ENCODE measurements at places on chromosomes 16 and 17.

DNA sequence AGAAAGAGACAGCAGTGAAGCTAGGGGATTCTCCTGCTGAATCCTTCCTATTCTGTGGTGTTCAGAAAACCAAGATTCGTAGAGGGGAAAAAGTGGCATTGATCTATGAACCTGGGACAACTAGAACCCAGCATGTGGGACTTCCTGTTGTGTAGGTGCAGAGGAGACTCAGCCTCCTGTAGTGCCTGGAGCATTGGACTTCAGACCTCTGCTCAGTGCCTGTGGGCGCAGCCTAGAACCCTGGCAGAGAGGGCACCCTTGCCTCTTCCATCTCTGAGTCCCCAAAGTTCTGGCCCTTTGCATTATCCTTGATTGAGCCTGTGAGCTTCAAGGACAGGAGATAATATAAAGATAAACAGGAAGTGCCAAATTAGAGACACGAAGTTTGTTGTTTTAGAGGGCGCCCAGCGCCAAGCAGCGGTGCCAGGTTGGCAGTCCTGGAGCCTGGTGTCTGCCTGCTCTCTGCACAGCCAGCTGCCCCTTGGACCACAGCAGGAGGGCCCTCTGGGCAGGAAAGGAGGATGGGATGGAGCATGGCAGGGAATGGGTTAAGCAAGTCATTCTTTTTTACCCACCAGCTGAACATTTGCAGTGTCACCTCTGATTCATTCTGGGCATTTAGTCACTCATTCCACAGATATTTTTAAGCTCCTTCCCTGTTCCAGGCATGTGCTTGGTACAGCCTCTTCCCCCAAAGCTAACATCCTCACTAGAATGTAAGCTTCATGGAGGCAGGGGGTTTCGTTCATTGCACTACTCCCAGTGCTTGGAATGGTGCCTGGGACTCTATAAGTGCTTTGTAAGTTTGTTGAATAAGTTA is 11.9 kb upstream of the SP6 start:
- peak; percentile 51 for DNase-seq

DNA sequence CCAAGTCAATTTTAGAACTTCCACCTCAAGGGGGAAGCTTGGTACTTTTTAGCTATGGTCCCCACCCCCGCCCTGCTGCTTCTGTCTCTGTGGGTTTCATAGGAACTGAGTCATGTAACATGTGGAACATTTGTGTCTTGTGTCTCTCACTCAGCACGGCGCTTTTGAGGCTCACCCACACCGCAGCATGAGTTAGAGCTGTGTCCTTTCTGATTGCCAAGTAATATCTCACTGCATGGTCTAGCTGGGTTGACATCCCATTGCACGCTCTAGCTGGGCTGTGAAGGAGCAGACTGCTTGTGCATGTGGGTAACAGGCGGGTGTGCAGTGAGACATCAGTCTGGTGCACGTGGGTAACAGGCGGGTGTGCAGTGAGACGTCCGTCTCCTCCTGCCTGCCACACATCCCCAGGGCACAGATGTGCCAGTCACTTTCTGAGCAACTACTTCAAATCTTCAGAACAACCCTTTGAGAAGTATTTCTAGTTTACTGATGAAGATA is 26.4 kb upstream of the SLC7A5 start:
- DNase-seq: peak; percentile 93

DNA sequence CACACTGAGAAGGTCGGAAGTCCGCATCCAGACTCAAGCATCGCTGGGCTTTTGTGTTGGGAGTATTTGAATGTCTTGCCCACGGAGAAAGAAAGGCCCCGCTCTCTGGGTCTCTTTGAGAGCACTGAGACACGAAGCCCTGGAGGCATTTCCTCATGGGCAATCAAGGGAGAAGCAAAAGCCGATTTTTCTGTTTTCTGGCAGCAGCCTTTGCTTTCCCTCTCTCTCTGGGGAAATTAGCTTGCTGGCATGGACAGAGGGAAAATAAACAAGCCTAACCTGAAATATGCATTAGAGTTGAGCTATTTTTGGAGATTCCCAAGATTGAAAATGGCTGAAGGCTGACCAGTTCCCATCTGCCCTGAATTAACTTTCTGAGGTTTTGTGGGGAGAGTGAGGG is 238.7 kb downstream of the HAPSTR1 start:
- no peak for DNase-seq

GRCh38 chr17:63780928-63781327 is 7.0 kb downstream of the DDX42 start:
- DNase-seq: no peak

GRCh38 chr17:27239046-27239445 is 54.9 kb upstream of the WSB1 start:
- peak; percentile 89 for DNase-seq

GRCh38 chr16:74449470-74449869 is 28.2 kb upstream of the CLEC18B start:
- DNase-seq: no peak

GRCh38 chr17:48074322-48075081 is 26.3 kb downstream of the NFE2L1 start:
- DNase-seq: peak; percentile 87

- peak; percentile 45 for DNase-seq
Observed at GRCh38 chr17:57461082-57461481, 204.8 kb downstream of the MSI2 start.

DNA sequence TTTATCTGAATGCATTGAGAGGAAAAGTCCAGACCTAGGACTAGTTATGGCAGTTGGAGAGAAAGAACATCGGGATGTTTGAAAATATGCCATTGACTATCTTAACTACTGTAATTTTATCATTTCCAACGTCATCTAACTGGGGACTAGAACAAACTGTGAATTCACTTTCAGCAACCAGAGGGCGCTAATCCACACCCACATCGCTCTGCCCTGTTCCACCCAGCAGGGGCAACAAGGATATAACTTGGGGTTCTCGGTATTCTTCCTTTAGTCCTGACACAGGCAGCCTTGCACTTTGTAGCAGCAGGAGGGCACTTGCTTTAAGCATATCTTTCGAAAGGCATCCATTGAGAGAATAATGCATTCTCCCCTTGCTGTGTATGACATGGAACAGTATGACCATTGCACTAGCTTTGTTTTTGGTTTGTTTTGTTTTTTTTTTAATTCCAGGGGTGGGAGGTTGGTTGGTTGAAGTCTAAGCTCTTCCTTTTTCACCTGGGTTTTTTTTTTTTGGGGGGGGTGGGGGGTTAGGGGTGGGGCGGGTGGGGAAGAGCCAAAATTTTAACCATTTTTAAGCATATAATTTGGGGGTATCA is 31.5 kb downstream of the SIAH1 start:
- DNase-seq: peak; percentile 82

DNA sequence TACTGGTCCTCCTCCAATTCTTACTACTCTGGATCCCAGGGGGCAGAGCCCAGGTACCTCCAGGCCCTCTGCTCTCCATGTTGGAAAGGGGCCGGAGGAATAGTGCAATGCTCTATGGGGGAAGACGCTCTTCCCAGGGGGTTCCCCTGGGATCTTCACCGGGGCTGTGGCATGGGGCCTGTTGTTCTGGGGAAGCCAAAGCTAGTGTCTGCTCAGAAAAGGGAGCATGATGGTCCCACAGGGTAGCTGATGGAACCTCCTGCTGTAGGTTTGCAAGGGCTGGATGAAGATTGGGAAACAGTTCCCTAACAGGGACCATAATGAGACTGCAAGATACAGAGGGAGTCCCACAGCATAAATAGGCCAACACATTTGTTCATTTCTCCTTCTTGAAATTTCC is 114.7 kb downstream of the IRX5 start:
- DNase-seq: no peak

DNA sequence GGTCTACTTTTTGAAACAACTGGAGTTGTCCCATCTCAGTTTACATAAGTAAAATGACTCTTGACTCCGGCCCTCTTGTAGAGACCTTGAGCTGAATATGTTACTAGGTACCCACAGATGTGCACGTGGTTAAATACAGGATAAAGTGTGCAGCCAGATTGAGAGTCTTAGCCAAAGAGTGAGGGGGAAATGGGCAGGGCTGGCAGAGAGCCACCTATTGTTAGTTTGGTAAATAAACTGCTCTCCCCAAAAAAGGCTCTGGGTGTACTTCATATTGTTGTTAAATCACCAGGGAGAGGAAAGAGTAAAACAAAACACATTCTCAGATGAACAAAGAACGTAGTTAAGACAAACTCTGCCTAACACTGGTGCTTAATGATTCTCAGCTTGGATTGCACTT is 20.3 kb downstream of the G6PC1 start:
- DNase-seq: no peak

DNA sequence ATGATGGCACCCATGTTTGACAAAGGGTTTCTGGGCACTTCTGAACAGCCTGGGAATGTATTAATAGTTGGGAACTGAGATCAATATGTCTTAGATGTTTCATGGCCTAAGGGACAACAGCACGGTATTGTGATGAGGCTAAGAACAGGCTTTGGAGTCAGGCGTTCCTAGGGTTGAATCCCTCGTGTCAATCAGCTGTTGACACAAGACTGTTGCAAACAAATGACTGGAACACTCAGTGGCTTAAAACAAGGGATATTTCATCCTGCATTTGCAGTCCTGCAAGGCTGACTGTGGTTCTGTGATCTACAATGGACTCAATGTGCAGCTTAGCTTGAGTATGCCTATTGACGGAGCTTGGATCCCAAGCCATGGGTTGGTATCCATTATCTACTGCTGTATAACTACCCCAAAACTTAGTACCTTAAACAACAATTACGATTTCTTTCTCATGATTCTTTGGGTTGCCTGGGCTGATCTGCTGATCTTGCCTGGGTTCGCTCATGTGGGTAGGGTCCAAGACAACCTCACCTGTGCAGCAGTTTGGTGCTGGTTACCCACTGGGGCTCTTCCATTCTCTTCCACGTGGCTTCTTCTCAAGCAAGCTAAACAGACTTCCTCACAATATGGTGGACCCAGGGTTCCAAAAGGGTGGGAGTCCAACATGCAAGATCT is 472.4 kb downstream of the SLC39A11 start:
- DNase-seq: no peak

GRCh38 chr17:81513372-81513752 is 763 bp upstream of the ACTG1 start:
- peak; percentile 53 for DNase-seq

GRCh38 chr16:88784074-88784855 is 755 bp downstream of the PIEZO1 start:
- peak; percentile 71 for DNase-seq

- no peak for DNase-seq
Observed at GRCh38 chr17:9057310-9057709, 36.0 kb downstream of the NTN1 start.

DNA sequence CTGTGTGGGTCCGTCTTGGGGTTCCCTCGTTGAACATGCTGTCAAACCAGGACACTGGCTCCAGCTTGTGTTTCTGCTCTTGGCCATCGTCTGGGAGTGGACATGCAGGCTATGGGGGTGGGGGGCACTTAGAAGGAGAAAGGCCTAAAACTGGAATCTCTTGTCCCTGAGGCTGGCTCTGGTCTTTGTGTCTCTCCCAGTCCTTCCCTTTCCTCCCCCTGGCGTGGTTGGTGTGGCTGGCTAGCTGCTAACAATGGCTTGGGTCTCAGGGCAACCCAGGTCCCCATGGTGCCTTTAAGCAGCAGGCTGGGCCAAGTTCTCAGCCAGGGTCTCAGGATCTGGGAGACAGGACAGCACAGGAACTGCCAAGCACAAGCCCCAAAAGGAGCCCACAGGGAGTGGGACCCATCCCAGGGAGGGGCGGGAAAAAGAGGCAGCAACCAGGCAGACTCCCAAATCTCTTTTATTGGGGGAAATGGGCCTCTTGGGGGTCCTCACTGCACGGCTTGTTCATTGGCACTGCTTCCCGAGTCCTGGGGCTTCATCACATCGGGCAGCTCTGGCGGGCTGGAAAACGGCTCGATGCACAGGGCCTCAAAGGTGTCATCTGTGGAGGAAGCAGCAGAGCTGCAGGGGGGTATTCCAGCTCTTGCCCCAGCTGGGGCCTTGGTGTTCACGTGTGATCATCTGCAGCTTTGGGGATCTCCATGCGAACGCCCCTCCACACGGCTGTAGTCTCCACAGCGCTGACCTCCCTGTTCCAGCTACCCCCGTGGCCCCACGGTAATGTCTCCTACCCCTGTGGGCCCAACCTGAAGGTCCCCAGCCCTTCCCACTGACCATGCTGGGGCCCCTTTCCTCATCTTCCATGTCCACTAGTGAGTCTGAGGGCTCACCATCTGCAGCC is 5.3 kb downstream of the ELOB start:
- DNase-seq: no peak

Data from suppressor macrophage treated with lipopolysaccharide for 4 hours (primary cell).